Activated CD4-positive, alpha-beta T cell treated with anti-CD3 and anti-CD28 coated beads for 24 hours (primary cell): ENCODE measurements at places on chromosomes 2 and 18.

DNA sequence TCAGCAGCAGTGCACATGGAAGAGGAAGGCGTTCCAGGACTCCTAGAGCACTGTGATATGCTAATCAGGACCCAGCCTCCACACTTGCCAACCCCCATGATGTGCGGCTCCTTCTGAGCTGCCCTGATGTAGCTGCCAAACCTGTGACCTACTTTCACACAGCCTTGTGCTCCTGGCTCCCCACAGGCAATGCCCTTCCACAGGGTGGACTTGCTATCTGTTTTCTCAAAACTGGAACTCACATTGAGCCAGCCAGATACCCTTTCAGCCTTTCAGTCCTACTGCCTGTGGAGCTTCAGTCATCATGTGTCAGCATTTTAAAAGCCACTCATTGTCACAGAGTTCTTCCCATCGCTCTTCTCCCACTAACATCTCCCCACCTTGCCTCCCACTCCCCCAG, 181.6 kb downstream of the AFF3 start:
- no peak for DNase-seq

- no peak for DNase-seq
Measured at GRCh38 chr2:11750917-11751316, 4.5 kb downstream of the LPIN1 start.

DNA sequence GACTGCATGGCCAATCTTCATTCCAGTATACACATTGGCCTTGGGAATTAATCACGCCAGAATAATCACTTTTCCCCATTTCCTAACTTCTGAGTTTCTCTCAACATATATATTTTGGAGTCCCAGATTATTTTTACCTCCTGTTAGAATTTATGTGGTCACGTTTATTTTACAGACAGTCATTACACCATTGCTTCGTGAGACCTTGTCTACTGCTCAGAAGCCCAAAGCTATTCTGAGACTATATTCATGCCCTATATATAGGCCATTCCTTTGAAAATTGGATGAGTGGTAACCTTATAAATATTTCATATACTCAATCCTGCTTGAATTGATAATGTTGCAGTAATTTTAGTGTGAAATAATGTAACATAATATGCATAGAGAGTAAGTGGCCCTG, 610.0 kb upstream of the CDH2 start:
- no peak for DNase-seq

DNA sequence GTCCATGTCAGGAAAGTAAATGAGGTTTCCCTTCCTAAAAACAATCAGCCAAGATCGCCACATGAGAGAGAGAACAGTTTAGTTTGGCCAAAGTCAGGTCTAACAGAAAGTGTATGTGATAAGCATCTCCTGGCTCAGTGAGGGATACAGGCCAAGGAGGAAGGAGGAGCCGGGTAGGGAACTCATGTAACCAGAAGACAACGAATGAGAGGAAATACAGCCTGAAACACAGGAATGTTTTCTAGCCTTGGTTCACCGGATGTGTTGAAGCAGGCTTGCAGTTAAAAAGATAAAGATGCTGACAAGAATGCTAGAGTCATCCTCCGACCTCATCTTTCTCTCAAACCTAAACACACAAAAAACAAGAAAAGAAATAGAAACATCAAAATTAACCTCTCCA, 283.9 kb upstream of the SIX2 start:
- DNase-seq: no peak

- no peak for DNase-seq
Measured at GRCh38 chr2:141048951-141049350, 1081.9 kb downstream of the LRP1B start.

- DNase-seq: no peak
Measured at GRCh38 chr2:64315291-64315960, 138.5 kb upstream of the LGALSL start.

GRCh38 chr2:6011921-6012320, 319.7 kb downstream of the SOX11 start:
- DNase-seq: no peak

- DNase-seq: no peak
Measured at GRCh38 chr18:68448736-68449135, 266.2 kb downstream of the TMX3 start.

DNA sequence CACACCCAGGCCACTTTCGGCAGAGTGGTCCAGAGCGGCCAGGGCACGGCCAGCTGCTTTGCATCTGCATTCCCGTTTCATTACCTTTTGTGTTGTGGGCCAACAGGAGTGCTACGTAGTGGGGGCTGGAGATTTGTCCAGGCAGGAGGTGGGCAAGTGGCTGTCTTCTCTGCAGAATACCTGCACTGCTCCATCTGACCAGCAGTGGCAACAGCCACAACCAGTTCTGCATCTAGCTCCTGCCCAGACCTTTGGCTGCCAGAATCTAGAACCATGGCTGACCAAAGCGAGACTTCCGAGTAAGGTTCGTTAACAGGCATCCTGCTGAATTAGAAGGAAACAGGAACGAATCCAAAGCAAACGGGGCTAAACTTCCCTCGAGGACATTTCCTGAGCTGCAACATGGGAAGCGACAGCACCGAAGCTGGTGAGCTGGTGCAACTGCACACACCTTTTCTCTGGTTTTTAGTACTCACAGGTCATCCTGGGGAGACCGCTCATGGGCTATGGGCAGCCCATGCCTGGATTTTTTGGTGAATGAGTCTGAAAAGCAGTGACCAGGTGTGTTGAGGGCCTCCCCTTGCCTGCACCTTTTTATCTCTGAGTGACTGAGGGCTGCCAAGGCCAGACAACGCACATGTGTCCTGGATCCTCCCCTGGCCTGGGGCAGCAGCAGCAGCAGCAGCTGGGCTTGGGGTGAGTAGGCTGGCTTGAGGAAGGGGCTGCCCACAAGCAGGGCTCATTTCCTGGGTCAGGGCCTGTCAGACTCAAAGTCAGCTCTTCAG, 10.5 kb downstream of the GDF7 start:
- DNase-seq: no peak

GRCh38 chr2:174634130-174635014, 36.8 kb upstream of the WIPF1 start:
- no peak for DNase-seq

DNA sequence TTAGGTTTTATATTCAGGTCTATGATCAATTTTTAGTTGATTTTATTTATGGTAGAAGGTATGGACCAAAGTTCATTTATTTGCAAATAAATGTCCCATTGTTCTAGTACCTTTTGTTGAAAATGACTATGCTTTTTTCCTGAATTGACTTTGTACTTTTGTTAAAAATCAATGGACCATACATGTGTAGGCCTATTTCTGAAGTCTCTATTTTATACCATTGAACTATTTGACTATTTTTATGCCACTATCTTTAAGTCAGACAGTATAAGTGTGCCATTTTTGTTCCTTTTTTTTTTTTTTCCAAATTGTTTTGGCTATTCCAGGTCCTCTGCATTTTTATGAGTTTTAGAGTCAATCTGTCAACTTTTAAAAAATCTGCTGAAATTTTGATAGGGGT, 73.6 kb upstream of the UGP2 start:
- DNase-seq: no peak
